ENCODE measurements at places on chromosomes 3 and 15.

DNA sequence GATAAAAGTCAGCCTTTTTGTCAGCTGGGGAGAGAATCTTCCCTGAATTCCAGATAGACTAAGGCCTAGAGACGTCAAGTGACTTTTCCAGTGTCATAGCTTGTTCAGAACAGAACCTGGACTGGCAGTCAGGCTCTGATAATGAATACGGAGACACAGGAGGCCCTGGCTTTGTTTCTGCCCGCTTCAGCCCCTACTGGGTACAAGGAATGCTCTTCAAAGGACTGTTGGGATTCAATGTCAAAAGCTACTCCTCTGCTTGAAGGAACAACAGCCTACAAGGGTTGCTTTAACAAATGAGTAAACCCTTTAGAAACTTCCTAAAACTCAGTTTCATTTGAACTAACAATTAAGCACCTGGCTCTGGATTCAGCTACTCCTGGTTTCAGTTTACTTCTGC is 412.3 kb downstream of the OXSM start:
- no peak for DNase-seq

GRCh38 chr15:29896062-29896461 is 73.8 kb upstream of the TJP1 start:
- no peak for DNase-seq

DNA sequence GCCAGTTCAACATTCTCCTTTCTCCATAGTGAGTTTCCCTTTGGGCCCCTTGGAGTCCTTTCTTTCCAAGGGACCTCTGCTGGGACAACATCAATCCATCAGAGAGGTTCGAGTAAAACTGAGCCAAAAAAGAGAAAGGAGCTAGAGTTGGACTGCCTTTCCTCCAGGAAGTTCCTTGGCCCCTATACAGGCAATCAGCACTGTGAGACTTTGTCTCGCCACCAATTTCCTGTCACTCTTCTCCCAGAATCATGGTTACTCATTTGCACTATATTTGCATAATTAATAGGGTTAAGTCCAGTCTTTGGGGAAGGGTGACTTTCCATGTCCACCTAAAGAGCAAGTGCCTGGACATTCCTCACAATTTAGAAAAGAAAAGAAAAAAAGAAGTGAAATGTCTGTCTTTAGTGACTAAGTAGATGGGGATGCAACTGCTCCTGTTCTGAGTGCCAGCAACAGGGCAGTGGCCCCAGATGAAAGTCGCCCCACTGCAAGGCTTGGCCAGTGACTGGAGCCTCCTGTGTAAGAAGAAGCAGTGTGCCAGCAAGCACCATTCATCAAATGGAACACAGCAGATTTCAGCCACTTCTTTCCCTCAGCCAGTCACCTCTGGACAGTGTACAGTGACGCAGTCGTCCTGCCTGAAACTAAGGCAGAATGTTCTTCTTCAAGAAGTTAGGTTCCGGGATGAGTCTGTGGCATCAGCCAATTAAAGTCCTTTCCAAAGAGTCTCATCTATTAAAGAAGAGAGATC is 91.6 kb downstream of the FSIP1 start:
- DNase-seq: no peak

DNA sequence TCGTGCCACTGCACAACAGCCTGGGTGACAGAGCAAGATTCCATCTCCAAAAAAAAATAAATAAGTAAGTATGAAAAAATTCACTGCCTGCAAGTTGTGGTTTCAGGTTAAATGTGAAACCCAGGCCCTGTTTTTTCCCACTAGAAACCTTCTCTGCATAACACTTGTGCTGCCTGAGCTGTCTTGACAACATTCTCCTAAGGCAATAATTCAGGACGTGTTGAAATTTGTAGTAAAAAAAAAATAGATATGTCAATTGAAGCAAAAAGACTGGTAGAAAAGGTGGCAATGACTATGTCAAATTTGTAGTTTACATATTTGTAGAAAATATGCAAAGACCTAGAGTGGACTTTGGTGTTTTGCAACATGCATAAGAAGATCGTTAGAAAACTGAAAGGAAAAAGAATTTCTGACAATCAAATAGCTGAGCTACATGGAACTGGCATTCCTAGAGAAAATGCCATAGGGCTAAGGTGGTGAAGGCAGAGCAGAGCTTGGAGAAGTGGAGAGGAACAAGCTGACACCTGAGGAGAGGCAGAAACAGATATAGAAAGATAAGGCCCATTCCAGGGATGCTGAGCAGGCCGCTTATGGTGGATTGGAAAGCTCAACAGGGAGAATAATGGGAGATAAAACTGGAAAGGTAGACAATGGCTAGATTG is 150.2 kb downstream of the PLCH1 start:
- DNase-seq: no peak

DNA sequence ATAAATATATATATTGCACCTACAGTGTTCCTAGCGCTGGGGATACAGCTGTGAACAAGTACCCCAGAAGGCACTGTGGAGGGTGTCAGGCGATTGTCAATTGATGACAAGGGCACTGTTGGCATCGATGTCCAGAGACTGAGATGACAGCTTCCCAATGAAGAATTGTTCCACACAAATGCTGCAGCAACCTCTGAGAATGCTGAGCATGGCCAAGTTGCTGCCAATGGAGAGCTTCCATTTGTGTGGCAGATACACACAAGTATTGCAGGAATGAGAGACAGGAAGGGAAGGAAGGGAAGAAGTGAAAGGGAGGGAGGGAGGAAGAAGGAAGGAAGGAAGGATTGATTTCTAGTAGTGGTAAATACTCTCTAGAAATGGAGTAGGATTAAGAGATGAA is 21.9 kb downstream of the LRTM1 start:
- no peak for DNase-seq

GRCh38 chr15:87033056-87033455 is 953.4 kb downstream of the AGBL1 start:
- no peak for DNase-seq

GRCh38 chr15:39598186-39598850 is 17.4 kb downstream of the THBS1 start:
- DNase-seq: no peak

- DNase-seq: no peak
These were observed 83.5 kb upstream of the BCL6 start for GRCh38 chr3:187828579-187829452.
